ENCODE measurements at places on chromosomes 4 and X. TPM values are rescaled to one million over a fixed set of nuclear protein-coding genes. Genes with fewer than 3 reads are reported as not detected.

- DNase-seq: no peak
Observed at GRCh38 chrX:139126493-139126892, 404.0 kb upstream of the F9 start.

DNA sequence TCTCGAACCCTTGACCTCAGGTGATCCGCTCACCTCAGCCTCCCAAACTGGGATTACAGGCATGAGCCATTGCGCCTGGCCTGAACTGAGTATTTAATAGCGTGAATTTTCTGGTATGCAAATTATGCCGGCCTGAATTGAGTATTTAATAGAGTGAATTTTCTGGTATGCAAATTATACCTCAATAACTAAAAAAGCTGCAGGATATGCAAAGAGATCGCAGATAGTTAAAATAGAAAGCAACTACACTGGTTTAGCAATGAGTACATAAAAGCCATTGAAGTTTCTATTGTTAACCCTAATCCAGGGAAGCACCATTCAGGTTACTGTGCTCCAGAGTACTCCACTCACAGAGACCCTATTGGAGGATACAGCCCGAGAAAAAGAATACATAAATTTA lies 22.8 kb downstream of the FBXW7 start:
- DNase-seq: no peak

DNA sequence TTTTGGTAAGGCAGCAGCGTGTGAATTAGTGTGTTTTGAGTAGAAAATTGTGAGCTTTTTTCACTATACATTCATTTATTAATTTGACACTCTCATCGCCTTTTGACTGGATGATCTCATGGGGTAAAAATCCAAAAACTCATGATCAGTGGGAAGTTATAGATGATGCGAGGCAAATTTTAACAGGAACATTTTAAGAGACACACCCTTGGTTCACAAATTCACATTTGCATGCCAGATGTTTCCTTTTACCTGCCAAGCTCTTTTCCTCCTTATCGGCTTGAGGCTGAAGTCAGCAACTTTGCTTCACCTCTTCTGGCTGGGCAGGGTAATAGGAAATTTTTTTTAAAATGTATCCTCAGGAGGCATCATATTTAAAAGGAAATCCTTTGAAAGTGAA lies 318.0 kb upstream of the HS3ST1 start:
- DNase-seq: peak; percentile 48

Gene UGT2B11
- not detected for total RNA-seq

Gene RIBC1
- total RNA-seq: 0.34 TPM

Gene DUX4
- total RNA-seq: not detected

- no peak for DNase-seq
Observed at GRCh38 chr4:185931986-185932385, 120.0 kb upstream of the SORBS2 start.

GRCh38 chr4:160193787-160194186 lies 1090.9 kb downstream of the RAPGEF2 start:
- no peak for DNase-seq

DNA sequence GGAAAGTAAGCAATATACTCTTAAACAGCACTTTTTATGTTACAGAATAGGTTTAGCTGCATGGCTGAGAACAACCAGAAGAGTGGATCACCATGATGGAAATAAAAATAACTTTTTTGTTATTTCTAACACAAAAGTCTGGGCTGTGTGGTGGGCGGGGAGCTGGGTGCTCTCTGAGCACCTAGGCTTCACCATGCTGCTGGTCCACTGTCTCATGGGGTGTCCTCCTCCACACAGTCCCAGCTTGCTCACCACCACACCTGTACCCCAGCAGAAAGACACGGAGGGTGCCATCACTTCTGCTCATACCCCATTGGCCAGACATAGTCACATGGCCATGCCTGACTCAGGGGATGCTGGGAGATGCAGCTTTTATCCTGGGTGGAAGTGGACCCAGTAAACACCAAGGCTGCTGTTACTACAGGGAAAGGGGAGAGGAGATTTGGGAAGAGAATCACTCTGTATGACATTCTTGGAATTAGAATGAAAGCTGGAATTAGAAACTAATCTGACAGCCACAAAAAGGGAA lies 45.0 kb downstream of the CPZ start:
- no peak for DNase-seq

Gene GAGE13
- not detected for total RNA-seq

- DNase-seq: no peak
Observed at GRCh38 chr4:184289179-184289535, 71.5 kb upstream of the ENPP6 start.

- no peak for DNase-seq
Observed at GRCh38 chr4:105025263-105026017, 121.2 kb upstream of the TET2 start.

Gene ANOS1
- total RNA-seq: 15.3 TPM

GRCh38 chr4:180052629-180053028 lies 2190.6 kb upstream of the TENM3 start:
- no peak for DNase-seq

Gene DRD5
- total RNA-seq: not detected

DNA sequence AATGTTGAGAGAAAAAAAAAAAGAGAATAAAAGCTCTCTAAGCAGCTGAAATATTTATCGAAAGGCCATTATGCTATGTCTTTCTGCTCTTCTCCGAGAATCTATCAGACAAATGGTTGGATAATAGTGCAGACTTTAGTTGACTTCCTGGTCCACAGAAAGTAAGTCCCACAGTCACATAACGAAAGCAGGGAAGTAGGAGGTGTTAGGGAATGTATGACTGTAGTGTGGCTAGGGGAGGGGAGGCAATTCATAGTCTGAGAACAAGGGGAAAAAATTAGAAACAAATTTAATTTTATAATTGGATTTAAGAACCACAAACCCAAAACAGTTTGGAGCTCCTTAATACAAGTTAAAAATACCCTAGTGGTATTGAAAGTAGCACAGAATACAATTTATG lies 79.7 kb upstream of the VEGFC start:
- DNase-seq: no peak

GRCh38 chrX:100449696-100450608 lies 39.9 kb upstream of the PCDH19 start:
- no peak for DNase-seq

Gene NR0B1
- 0.25 TPM for total RNA-seq

DNA sequence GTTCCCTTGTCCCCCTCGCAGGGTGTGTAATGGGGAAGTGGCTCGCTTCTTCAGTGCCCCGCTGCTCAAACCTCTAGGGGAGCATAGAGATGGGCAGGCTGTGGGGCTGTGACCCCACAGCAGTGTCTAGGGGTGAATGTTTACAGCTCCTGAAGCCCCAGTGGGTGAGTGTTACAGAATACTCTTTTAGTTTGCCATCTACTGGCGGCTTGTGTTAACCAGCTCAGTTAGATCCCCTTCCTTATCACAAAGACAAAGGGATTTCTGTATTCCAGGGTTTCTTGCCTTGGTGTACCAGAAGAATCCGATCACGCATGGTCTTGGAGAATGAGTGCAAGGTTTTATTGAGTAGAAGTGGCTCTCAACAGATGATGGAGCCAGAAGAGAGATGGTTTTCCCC lies 108.1 kb upstream of the IQCM start:
- DNase-seq: no peak

Gene MAB21L2
- 1.9 TPM for total RNA-seq

DNA sequence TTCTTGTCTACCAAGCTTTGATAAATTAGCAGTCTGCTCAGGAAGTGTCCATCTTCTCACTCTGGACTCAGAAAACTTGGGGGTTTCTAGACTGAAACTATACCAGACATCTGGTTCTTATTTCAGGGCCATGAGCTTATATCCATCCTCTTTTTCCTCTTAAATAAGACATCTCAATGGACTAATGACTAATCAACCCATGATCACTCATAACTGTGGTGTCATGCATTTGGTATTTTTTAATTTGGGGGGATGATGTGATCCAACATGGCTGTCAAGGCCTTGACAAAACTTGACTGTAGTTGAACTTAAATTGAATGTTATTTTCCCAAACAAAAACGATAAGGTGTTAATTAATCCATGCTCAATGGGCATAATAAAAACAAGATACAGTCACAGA lies 87.8 kb downstream of the GPRASP3 start:
- peak; percentile 22 for DNase-seq

DNA sequence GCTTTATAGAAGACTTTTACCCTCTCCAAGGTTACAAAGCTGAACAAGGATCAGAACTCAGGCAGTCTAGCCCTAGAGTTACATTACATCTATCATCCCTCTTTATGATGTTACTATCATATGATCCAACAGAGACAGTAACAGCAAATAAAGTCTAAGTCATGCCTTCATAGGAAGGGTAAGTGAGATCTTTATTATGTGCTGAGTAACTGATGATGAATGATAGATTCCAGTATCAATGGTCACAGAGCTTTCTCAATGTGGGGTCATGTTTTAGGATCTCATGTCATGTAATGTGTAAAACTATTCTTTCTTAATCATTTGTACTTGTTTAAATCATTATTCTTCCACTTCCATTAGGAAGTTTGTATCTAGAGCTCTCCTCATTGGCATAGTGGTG lies 22.8 kb downstream of the ELOVL6 start:
- no peak for DNase-seq

Gene FABP2
- total RNA-seq: not detected

- no peak for DNase-seq
Observed at GRCh38 chr4:108906006-108906405, 143.2 kb upstream of the ETNPPL start.

- no peak for DNase-seq
Observed at GRCh38 chrX:152117305-152117704, 21.1 kb downstream of the MAGEA10 start.

Gene PDGFRA
- 9.2 TPM for total RNA-seq

GRCh38 chr4:84644087-84644486 lies 61.2 kb downstream of the CDS1 start:
- no peak for DNase-seq

GRCh38 chrX:2243913-2244460 lies 256.8 kb downstream of the DHRSX start:
- no peak for DNase-seq

Gene GABRG1
- not detected for total RNA-seq

DNA sequence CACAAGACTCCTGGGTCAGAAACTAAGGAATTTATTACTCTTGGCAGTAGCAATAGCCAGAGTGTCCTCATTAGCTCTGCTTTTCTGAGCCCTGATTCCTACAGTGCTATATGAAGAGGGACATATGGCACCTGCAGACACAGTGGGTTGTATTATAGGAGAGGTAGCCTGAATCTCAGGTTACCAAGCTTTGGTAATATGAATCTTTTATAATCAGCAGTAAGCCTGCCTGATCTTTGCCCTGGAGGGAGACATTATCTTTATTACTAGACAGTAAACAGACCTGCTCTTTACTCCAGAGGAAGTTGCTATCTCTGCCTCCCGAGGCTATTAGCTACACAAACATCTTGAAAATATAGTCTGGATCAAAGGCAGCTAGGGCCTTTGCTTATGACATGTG lies 62.5 kb upstream of the HOPX start:
- DNase-seq: no peak

- peak; percentile 8 for DNase-seq
Observed at GRCh38 chrX:70262952-70263567, 3.1 kb upstream of the P2RY4 start.

Gene AKAP14
- total RNA-seq: not detected

Gene AADAT
- 10.3 TPM for total RNA-seq

DNA sequence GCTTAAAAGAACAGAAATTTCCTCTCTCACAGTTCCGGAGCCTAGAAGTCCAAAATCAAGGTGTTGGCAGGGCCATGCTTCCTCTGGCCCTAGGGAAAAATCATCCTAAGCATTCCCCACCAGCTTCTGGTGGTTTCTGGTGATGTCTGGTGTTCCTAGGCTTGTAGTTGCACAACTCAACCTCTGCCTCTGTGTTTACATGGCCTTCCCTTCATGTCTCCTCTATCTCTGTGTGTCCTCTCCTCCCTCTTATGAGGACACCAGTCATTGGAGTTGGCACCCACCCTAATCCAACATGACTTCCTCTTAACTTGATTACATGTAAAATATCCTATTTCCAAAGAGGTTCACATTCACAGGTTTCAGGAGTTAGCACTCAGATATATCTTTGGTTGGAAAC lies 15.4 kb downstream of the LRP2BP start:
- DNase-seq: no peak

Gene GDPD2
- not detected for total RNA-seq

GRCh38 chr4:108169664-108170063 lies 932 bp upstream of the LEF1 start:
- no peak for DNase-seq

DNA sequence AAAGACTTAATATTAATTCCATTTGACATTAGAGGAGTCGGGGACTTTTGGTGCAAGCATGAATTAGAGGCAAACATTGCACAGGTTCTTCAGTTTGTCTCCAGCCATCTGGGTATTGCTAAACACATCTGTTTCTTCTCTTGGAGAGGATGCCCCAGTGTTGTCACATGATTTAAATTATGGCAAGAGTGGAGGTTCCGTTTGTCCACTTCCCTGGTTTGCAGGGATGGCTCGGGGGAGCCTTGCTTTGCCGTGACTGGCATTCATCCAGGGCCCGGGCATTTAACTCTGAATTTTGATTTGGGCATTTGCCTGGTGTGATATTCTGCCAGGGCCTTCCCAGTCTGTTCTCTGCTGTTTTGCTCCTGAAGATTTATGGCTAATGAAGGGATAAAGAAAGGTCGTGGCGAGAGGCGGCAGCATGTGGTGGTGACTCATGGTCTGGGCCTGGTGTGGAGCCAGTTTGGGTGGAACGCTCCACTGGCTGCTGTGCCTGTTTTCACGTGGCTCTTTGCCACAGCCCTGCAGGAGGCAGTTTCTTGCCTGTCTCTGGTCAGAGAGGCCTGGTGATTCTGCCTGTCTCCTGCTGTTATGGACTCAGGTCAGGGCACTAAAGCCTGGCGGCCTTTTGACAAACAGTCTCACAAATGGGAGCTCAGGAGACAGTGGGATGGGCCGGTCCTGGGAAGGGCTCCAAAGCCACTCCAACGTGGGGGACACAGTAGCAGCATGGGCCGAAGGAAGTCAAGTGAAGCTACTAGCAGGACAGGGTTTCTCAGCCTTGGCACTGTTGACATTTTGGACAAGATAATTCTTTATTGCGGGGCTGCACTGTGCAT lies 99.4 kb upstream of the PGRMC2 start:
- peak; percentile 98 for DNase-seq

GRCh38 chr4:183469285-183469684 lies 24.8 kb downstream of the CDKN2AIP start:
- no peak for DNase-seq

GRCh38 chr4:106985830-106986229 lies 50.3 kb downstream of the DKK2 start:
- DNase-seq: no peak

DNA sequence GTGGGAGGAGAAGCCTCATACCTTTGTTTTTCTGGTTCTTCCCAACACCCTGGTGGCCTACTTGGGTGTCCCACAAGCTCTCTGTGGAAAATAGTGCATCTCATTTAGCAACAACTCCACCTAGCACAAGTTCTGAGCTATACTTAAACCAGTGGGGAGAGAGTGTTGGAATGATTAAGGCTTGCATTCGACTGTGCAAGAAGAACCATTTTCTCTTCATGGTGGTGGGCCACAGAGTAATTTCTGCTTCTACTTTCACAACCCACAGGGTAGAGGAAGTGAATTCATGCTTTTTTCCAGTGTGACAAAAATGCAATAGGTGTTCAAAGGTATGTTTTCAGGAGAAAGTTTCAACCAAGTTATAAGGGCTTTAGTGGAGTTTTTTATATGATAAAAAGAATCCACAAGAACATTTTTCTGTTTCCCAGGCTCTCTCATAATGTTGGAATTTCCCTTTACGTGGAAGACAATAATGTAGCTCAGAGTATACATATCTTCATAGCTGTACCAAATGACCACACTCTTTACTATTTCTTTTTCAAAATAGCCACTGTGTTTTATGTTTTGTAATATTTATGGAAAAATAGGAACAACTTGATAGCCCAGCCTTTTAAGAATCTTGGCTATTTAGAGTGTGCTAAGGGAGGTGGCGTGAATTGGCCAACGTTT lies 80.3 kb upstream of the HHIP start:
- DNase-seq: peak; percentile 20

All from astrocyte (in vitro differentiated cells and primary cell).